SJSA1 (cell line): ENCODE measurements at places on chromosomes 4 and X. TPM values are rescaled to one million over a fixed set of nuclear protein-coding genes. Genes with fewer than 3 reads are reported as not detected.

GRIPAP1 gene
- 17.0 and 19.5 TPM in 2 replicates for total RNA-seq

DNA sequence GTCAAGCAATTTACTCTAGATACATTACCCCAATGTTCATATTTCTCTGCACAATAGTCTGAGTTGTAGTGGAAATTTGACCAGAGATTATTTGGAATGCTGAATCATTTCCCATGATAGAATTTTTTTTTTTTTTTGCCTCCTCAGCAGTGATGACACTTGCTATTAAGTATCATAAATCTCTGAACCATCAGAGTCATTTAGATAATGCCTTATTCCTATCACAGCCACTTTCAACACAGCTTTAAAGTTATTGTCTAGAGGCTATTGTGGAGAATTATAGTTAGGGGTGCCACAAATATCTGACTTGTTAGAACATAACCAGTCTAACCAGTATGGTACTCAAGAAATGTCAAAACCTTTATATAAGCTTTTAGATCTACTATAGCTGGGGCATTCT lies 79.8 kb downstream of the LCORL start:
- no peak overlapping the region for H3K4me3 ChIP-seq
- H3K36me3 ChIP-seq: no peaks in the 10 kb centered on the region
- DNase-seq: no peak

- no peaks in the 10 kb centered on the region for H3K36me3 ChIP-seq
- H3K4me1 ChIP-seq: no peaks in the 10 kb centered on the region
- no peaks in the 10 kb centered on the region for H3K27me3 ChIP-seq
These were observed 334.8 kb upstream of the KLF3 start for GRCh38 chr4:38328989-38329729.

GRCh38 chrX:15269120-15269519 lies 763 bp downstream of the ASB9 start:
- DNase-seq: no peak
- no peaks in the 10 kb centered on the region for H3K27me3 ChIP-seq

GRCh38 chr4:25107827-25108516 lies 52.3 kb downstream of the SEPSECS start:
- no peaks in the 10 kb centered on the region for H3K27me3 ChIP-seq
- H3K4me1 ChIP-seq: no peaks in the 10 kb centered on the region
- H3K4me3 ChIP-seq: no peak overlapping the region
- H3K27ac ChIP-seq: no peak overlapping the region
- DNase-seq: no peak
- H3K36me3 ChIP-seq: no peaks in the 10 kb centered on the region

- no peak for DNase-seq
- no peak overlapping the region for H3K4me3 ChIP-seq
- no peaks in the 10 kb centered on the region for H3K27me3 ChIP-seq
- H3K36me3 ChIP-seq: no peaks in the 10 kb centered on the region
- no peak overlapping the region for H3K27ac ChIP-seq
These were observed 840.8 kb upstream of the HTR2C start for GRCh38 chrX:113743069-113743468.

TLR1 gene
- 0.41 and 1.1 TPM in 2 replicates for total RNA-seq

THOC2 gene
- 63.0 TPM in 2 replicates for total RNA-seq

GRCh38 chr4:110869114-110869513 lies 246.2 kb upstream of the PITX2 start:
- DNase-seq: no peak
- no peaks in the 10 kb centered on the region for H3K36me3 ChIP-seq
- H3K4me3 ChIP-seq: no peak overlapping the region
- no peaks in the 10 kb centered on the region for H3K27me3 ChIP-seq

GRCh38 chr4:114017120-114017917 lies 37.9 kb upstream of the ARSJ start:
- no peak for DNase-seq
- no peak overlapping the region for H3K27ac ChIP-seq
- no peak overlapping the region for H3K4me3 ChIP-seq
- H3K36me3 ChIP-seq: no peaks in the 10 kb centered on the region
